Fibroblast of the conjunctiva (primary cell): ENCODE measurements at places on chromosomes 7 and 10.

GRCh38 chr10:6048281-6049030, 13.7 kb downstream of the IL2RA start:
- DNase-seq = no peak

DNA sequence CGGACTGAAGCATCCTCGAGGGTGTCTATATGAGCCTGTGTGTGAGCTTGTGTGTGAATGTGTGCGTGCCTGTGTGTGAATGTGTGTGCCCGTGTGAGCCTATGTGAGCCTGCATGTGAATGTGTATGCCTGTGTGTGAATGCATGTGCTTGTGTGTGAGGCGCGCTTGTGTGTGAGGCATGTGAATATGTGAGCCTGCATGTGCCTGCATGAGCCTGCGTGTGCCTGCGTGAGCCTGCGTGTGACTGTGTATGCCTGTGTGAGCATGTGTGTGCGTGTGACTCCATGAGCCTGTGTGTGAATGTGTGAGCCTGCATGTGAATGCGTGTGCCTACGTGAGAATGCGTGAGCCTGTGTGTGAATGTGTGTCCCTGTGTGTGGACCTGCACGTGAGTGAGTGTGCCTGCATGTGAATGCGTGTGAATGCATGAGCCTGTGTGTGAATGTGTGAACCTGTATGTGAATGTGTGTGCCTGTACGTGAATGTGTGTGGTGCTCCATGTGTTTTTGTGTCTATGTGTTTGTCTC, 33.4 kb downstream of the PDGFA start:
- DNase-seq = no peak

- no peak for DNase-seq
Measured at GRCh38 chr7:107591421-107591820, 11.4 kb downstream of the BCAP29 start.

- no peak for DNase-seq
Measured at GRCh38 chr7:76292213-76292573, 10.3 kb upstream of the HSPB1 start.

- DNase-seq = no peak
Measured at GRCh38 chr10:62924344-62924748, 108.2 kb upstream of the EGR2 start.

GRCh38 chr10:30816159-30816819, 186.7 kb upstream of the LYZL2 start:
- no peak for DNase-seq

DNA sequence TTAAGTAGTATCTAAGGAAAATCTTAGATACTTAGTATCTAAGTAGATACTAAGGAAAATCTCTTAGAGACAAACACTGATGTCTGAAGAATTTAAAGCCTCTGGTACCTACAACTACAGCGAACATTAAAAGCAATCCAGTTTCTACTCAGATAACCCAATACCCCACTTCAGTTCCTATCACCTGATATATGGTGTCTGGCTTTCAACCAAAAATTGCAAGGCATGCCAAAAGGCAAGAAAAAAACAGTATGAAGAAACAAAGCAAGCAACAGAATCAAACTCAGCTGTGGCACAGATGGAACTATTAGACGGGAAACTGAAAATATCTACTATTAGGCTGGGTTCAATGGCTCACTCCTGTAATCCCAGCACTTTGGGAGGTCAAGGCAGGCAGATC, 31.1 kb downstream of the ARHGAP12 start:
- DNase-seq = no peak

DNA sequence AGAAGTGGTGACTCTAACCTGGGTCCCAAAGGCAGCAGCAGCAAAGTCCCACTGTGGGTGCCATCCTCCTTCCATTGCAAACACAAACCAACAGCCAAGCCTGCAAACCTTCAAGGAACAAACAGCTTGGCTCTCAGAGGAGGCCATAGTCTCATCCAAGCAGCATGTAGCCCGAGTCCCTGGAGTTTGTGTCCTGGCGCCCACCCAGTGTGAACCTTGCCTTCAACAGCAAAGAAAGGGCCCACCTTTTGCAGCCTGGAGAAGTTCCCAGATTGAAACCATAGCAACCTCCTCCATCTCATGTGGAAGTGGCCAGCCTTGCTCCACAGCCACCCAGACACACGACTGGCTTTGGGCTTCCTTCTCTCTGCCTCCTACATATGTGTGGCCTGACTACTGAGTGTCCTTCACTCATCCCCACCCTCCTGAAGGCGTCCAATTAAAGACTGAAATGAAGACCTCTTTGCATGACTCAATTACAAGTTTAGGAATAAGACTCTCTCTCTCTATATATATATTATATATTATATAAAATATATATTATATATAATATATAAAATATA, 106.1 kb downstream of the C10orf90 start:
- DNase-seq = no peak
